Activated CD4-positive, alpha-beta T cell treated with anti-CD3 and anti-CD28 coated beads, Interleukin-2, amount 10 ng/mL, durations not matched to agents 7 days and 5 days (primary cell): ENCODE measurements at places on chromosomes 3 and 15. TPM values are rescaled to one million over a fixed set of nuclear protein-coding genes. Genes with fewer than 3 reads are reported as not detected.

DNA sequence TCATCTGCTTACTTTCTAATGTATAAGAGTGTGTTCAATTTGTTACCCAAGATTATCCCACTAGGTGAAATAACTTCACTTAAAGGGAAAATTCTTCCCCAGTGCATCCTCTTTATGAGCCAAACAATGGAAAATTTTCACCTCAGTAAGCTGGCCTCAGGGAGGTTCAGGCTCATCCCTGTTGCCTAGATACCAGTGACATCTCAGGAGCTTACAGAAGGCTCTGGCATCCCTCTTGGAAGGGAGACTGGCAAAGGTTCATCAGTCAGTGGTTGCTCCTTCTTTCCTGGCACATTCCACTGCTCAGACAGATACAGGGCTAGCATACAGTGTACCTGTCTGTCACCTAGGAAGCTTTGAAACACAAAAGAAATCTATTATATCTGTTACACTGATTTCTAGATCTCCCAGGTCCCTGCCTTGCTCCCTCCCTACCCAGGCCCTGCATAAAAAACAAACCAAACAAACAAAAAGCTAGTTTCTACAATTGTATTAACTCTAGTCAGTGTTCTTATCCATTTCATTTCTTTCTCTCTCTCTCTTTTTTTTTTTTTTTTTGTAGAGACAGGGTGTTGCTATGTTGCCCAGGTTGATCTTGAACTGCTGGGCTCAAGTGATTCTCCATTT is 1.7 kb downstream of the IP6K2 start:
- peaks cover 47% of the 10 kb centered on the region for H3K4me1 ChIP-seq
- DNase-seq, result no peak
- H3K4me3 ChIP-seq, result peak overlapping the region; percentile 99
- H3K27me3 ChIP-seq, result peaks cover 15% of the 10 kb centered on the region

Gene GOLGA6L7
- total RNA-seq, result not detected

DNA sequence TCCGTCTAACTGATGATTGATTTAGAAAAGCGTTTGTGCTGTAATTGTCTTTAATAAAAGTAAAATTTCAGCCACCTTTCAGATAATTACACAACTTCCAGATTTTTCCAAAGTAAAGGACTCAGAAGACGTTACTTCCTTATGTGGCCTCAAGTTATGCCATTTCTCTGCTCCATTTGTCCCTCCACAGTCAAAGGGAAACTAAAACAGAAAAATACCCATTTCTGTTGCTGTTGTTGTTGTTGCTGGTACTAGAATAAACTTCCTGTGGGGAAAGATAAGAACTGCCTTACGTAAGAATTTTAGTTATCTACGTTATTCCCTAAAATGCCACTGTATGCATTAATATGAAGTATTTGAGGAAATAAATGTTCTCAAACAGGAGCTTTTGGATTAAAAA is 153.9 kb downstream of the P3H2 start:
- H3K4me1 ChIP-seq, result peaks cover under 1% of the 10 kb centered on the region
- no peak overlapping the region for H3K27ac ChIP-seq
- H3K36me3 ChIP-seq, result no peaks in the 10 kb centered on the region
- H3K27me3 ChIP-seq, result no peaks in the 10 kb centered on the region

DNA sequence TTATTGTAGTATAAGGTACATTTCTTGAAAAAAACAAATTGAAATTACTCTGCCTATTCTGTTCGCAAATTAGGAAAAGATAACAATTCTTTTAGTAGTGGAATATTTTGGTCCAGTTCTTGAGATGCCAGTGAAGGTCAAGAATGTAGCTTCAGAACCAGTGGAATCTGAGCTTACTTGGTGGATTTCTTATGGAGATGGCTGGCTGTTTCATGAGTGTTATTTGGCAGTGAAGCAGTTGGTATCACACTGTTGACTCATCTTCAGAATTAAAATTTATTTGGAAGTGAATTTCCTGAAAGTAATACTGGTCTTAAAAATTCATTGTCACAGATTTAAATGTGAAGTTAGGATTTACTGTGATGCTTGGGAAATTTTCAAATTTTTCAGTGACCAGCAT is 19.1 kb downstream of the RNF13 start:
- no peaks in the 10 kb centered on the region for H3K4me1 ChIP-seq
- H3K27ac ChIP-seq, result no peak overlapping the region
- no peak for DNase-seq
- no peak overlapping the region for H3K4me3 ChIP-seq

GRCh38 chr15:66115568-66116206 is 137.9 kb downstream of the MEGF11 start:
- DNase-seq, result peak; percentile 29
- peaks cover 8% of the 10 kb centered on the region for H3K4me1 ChIP-seq
- H3K4me3 ChIP-seq, result no peak overlapping the region
- H3K27ac ChIP-seq, result peak overlapping the region; percentile 3
- H3K27me3 ChIP-seq, result peaks cover 15% of the 10 kb centered on the region
